ENCODE measurements at places on chromosomes 2 and 18. TPM values are rescaled to one million over a fixed set of nuclear protein-coding genes. Genes with fewer than 3 reads are reported as not detected.

GRCh38 chr2:145159676-145160075, 639.8 kb upstream of the ZEB2 start:
- DNase-seq, result no peak

DNA sequence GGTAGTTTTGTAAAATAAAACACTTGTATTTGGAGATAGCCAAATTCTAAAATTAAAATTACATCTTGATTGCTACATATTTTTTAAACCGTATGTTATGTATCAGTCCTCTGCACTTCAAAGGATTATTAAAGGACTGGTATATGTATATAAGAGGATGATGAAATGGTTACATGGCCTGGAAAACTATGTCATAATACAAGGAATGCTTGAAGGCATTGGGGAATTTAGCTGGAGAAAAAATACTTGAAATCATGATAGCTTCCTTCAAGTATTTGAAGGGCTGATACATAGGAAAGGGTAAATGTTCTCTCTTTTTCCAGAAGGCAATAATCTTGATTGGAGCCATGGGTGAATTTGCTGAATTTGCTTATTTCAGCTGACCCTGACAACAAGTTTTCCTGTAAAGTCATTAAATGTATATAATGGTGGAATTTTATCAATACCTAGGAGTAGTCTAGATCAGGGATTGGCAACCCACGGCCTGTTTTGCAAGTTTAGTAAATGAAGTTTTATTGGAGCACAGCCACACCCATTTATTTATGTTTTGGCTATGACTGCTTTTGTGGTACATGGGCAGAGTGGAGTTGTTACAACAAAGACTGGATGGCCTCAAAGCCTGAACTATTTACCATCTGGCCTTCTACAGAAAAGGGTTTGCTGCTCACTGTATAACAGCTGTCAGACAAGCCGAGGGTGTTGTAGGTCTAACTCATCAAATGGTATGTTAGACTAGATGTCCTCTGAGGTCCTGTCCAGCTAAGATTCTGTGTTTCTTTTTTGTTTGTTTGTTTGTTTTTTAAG, 34.4 kb downstream of the ACYP2 start:
- DNase-seq, result no peak

DNA sequence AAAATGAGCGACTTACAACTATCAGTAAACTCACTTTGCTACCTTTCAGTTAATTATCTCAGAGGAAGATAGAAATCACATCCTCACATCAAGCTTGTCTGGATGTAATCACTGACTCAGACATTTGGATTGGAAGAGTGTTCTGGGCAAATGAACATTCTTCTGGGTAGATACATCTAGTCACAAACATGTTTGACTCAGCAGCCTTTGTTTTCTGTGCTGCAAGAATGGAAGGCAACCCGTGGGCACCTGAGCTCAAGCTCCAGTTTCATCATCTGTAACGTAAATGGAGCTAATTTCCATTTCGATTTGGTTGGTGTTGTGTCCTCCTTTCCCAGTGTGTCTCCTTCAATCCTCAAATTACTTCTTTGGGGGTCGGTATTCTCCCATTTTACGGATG, 58.5 kb downstream of the ACAA2 start:
- no peak for DNase-seq

DNA sequence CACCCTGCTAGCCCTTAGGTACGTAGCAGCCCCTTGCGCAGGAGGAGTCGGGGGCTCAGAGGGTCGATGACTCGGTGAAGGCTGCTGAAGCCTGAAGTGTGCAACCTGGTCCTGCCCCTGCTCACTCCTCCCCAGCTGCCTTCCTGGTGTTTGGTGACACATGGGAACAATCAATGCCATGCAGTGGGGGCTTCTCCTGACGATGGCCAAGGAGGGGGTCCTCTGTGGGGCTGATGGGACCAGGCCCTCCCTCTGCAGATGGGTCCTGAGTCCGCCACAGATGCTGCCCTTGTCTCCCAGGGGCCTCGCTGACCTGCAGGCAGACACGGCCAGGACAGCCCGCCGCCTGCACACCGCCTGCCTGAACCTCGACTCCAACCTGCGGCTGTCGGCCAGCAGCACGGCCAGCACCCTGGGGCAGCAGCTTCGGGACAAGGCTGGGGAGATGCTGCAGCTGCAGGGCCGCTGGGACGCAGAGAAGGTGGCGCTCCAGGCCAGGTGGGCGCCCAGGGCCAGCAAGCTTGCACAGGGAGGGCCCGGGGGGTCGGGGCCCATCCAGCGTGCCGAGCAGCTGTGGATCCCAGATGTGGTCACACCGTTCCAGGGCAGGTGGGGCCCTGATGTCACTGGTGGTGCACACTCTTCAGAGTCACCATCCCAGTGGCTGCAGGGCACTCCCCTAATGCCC, 24.6 kb downstream of the CROCC2 start:
- DNase-seq, result peak; percentile 1

DNA sequence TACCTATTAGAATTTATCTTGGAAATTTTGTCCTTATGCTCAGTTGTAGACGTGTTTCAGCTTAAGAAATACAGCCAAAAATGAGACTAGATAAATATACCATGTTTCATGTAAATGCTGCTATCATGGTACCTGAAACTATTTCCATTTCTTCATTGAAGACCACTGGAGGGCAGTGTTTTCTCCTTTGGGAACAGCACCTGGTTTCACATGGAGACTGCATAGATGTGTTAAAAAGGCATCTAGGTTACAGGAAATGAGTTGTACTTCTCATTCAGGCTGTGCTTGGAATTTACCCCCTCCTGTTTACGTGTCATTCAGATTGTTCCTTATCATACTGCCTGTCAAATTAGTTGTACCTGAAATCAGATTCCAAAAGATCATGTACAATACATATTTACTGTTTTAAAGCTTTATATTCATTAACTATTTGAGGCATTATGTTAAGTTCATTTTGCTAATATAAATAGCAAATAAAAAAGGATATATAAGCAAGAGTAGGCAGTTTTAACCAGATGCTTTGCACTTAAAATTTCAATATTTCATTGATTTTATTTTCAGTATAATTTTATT, 57.3 kb upstream of the PSMD14 start:
- DNase-seq, result no peak

DSC3 gene
- total RNA-seq, result 0.40 TPM

ASTL gene
- not detected for total RNA-seq

MARCO gene
- total RNA-seq, result 0.77 TPM

GRCh38 chr2:112958428-112959108, 19.2 kb upstream of the IL36G start:
- DNase-seq, result no peak
